ENCODE measurements at places on chromosomes 6 and 20.
A peak's percentile ranks its signal among the peaks of the same experiment; 100 is the strongest.

DNA sequence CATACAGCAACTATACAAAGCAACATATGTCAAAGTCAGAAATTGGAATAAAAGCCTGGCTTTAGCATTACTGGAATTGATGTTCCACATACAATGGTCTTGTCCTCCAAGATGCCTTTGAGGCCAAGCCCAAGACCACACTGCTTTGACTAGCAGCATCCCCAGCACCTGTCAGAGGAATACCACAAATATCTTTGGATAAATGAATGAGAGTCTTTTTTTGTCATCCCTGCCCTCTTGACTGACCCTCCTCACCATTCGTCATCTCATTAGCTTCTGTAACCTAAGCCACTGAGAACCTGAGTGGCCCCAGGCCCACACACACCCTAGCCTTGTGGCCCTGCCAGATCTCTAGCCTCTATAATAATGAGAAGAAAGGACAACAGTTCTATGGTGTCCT lies 48.5 kb downstream of the TNFRSF21 start:
- DNase-seq, result no peak

- DNase-seq, result no peak
Measured at GRCh38 chr6:166554316-166554715, 32.2 kb downstream of the RAMACL start.

DNA sequence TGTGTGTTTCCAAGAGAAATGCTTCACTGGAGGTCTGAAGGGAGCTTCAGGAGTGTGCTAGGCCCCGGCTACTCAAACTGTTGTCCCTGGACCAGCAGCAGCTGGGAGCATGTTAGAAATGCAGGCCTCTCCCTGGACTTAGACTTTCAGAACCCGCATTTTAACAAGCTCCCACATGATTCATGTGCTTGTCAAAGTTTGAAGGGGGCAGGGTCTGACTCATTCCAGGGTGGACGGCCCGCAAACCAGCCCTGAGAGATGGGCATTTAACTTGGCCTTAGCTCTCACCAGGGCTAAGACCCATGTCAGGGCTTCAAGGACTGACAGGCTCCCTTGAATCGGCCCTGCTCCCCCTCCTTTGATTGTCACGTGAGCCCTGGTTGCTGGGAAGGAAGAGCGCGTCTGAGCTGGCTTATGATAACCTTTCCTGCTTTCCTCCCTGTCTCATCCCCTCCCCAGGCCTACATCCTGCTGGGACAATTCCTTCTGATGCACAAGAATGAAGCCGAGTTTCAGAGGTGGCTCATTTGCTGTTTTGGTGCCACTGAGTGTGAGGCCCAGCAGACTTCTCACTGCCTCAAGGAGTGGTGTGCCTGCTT lies 35.5 kb downstream of the BANF2 start:
- peak; percentile 24 for DNase-seq

GRCh38 chr20:53283597-53283996 lies 310.0 kb downstream of the ZNF217 start:
- DNase-seq, result no peak

DNA sequence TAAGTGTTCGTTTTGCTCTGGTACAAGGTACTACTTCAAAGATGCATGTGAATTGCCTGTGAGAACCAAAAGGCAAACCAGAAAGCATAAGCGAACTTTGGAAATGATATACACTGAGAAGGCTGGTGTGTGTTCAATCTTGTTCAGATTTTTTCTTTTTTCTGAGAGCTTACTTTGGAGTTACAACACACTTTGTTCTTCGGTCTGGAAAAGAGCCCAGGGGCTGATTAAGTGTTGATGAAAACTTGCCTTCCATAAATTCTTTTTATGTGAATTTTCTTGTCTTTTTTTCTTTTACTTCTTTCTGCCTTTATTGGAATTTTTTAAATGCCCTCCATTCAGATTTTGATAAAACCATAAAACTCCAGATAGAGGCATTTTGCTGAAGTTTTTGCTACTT lies 395.1 kb upstream of the SASH1 start:
- DNase-seq, result no peak

DNA sequence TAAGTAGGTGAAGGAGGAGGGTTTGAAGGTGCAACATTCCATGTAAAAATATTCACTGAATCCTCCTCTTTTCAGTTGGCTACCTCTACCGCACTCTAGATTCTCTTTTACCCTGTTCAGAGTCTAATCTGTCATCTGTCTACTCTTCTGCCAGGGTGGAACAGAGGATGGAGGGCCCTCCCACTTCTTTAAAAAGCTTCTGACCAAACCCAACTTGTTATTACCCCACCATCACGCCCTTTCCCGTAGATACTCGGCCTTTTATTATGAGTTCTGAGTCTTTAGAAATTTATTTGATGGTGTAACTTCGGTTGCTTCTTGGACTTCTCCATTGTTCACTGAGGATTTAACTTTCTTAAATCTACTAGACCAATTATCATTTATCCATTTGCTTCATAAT lies 11.7 kb downstream of the STX11 start:
- no peak for DNase-seq

DNA sequence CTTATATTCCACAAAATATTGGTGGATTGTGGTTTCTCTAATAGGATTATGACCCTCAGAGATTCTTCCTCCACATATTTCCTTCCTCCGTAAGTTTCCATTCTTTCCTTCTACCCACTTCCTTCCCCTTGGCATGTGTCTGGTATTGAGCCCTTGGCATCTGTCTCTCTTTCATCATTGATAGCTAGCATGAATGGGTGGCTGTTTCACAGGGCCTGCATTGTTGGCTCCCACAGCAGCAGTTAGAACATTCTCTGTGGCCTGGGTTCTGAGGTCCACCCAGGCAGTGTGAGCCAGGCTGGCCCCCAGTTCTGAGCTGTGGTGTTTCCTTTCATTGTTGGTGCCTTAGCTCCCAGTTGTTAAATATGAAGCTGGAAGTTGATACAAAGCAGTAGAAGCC lies 125.3 kb downstream of the ANKS1A start:
- no peak for DNase-seq

DNA sequence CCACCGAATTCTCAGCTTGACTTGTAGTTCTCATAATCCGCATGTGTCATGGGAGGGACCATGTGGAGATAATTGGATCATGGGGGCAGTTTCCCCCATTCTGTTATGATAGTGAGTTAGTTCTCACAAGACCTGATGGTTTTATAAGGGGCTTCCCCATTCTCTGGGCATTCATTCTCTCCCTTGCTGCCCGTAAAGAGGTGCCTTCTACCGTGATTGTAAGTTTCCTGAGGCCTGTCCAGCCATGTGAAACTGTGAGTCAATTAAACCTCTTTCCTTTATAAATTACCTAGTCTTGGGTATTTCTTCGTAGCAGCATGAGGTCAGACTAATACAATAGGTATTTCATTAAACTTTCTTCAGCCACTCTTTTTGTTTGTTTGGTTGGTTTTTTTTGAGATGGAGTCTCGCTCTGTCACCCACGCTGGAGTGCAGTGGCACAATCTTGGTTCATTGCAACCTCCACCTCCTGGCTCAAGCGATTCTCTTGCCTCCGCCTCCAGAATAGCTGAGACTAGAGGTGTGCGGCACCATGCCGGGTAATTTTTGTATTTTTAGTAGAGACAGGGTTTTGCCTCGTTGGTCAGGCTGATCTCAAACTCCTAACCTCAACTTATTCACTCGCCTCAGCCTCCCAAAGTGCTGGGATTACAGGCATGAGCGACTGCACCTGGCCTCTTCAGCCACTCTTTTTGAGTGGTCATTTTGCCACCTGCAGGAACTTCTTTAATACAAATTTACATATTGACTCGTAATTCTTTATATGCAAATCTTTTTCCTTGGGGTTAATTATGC lies 36.3 kb downstream of the GSTA2 start:
- no peak for DNase-seq

DNA sequence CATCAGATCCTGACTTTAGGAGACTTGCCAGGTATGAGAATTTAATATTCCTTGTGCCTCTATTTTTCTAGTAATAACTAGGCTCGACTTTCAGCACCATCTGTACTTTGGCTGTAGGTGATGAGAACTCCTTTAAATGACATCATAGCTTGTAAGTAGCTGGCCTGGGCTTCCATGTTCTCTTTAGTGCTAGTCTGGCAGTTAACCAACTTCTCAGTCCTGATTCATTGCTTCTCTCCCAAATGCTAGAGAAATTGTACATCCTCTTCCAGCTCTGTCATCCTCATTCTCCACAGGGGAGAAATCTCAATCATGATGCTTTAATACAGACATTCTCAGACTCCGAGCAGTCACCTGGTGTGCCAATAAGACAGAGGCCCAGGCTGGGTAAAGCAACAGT lies 143.5 kb upstream of the MOCS1 start:
- no peak for DNase-seq

DNA sequence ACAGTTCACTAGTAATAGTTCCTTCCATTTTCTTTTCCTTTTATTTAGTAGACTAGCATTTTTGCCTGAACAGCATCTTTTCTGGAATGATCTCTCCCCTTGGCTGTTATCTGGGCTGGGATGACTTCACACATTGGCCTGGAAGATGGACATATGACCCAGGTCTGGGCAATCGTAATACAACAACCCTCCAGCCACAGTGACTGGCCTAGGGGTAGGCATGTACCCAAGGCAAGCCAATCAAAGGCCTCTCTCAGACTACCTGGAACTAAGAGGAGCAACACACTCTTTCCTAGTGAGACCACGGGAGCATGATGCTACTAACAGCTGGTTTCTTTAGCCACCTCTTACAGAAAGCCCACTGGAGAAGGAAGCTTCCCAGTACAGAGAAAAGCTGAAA lies 252.2 kb downstream of the GMPR start:
- DNase-seq, result no peak

- DNase-seq, result no peak
Measured at GRCh38 chr20:20977786-20978185, 128.4 kb downstream of the LINC00237 start.

DNA sequence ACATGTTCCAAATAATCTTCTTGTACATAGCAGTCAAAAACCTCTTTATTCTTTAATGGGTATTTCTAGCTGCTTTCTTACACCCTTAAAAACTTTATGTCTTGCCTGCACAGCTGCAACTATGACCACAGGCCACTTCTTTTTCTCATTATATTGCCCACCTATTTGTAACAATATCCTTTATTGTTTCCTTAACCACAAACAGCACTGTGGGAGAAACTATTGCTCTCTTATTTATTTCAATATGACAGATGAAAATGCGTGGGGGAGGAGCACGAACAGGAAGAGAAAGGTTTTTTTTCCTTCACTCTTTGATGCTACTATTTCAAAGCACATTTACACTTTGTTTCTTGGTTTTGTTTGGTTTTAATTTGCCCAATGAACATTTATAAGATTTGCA lies 253.5 kb downstream of the GJA1 start:
- DNase-seq, result no peak

GRCh38 chr6:90048206-90048967 lies 154.1 kb downstream of the GJA10 start:
- DNase-seq, result no peak

DNA sequence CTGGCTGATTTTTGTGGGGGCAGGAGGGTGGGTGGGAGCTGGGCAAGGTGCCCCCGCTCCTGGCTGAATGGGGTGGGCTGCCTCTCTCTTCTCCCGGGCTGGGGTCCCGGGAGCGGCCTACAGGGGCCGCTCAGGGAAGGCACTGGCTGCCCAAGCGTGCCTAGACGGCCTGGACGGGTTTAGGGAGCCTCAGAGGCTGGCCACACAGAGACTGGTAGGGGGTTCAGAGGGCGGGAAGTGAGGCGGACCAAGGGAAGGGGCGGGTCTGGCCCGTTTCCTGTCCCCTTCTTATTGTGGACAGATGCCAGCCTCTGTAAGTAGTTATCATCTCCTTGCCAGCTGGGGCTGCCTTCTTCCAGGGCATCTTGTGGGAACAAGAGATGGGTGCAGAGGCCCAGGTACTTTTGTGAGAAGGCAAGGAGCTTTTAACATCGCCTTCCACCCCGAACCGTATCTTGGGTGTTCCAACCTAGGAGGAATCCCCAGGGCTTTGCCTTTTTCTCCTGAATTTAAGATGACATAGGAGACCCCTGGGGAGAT lies 437 bp downstream of the CD40 start:
- no peak for DNase-seq

GRCh38 chr6:14977747-14978382 lies 268.0 kb upstream of the JARID2 start:
- DNase-seq, result no peak

DNA sequence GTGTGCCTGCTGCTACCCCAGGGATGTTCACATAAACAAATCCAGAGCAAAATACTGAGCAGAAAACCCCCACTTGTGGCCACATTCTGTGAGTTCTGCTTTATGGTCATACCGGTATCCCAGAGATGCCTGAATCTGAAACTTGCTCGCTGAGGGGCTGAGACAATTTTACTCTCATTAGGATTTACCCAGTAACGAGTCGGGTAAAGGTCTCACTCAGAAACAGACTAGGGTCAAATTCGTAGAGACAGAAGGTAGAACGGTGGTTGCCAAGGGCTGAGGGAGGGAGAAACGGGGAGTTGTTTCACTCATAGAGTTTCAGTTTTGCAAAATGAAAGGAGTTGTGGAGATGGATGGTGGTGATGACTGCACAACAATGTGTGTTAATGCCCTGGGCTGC lies 45.4 kb upstream of the NKX2-2 start:
- no peak for DNase-seq

- no peak for DNase-seq
Measured at GRCh38 chr6:139475241-139475640, 100.8 kb upstream of the CITED2 start.

GRCh38 chr6:157952861-157953351 lies 28.8 kb upstream of the SYNJ2 start:
- peak; percentile 27 for DNase-seq

- DNase-seq, result peak; percentile 29
Measured at GRCh38 chr20:18003897-18004296, 35.1 kb downstream of the MGME1 start.

DNA sequence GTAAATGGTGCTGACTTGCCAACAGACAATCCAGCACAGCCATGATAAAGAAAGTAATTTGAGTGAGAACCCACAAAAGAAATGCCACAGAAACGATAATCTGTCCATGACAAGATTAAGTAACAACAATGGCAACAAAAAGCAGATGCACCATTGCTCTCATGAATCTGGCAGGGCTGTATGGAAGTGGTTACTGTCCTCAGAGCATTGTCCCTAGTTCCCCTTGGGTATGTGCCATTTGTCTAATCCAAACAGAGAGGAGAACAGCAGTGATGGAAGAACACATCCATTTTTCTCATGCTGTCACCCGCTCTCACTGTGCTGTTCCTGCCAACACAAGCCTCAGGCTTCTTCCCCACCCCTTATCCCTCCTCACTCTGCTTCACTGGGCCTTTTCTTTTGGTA lies 65.8 kb downstream of the REV3L start:
- peak; percentile 13 for DNase-seq

- no peak for DNase-seq
Measured at GRCh38 chr20:60765821-60766403, 486.1 kb upstream of the CDH4 start.

GRCh38 chr6:30490026-30490876 lies 942 bp downstream of the HLA-E start:
- peak; percentile 63 for DNase-seq

DNA sequence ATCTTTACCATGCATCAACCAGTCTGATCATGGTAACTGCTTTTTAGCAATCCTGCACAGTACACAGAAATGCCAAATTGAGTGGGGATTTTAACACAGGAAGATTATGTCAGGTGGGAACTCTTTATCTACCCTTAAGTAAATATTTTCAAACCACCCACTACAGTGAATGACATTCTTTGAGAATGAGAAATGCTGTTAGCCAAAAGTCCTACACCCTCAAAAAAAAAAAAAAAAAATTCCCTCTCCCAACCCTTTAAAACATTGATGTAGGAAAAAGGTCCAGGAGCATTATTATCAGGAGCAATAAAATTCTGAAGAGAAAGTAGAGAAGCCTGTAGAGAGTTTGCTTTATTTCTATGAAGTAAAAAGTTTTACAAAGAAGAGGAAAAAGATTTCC lies 307.2 kb upstream of the THEMIS start:
- DNase-seq, result no peak

GRCh38 chr6:160254467-160255312 lies 3.9 kb downstream of the SLC22A2 start:
- peak; percentile 97 for DNase-seq

GRCh38 chr6:91606148-91606901 lies 1019.5 kb upstream of the MAP3K7 start:
- DNase-seq, result no peak
